ENCODE measurements at places on chromosomes 4 and X.

- DNase-seq, result no peak
Measured at GRCh38 chrX:97539970-97540519, 656.3 kb downstream of the RPA4 start.

DNA sequence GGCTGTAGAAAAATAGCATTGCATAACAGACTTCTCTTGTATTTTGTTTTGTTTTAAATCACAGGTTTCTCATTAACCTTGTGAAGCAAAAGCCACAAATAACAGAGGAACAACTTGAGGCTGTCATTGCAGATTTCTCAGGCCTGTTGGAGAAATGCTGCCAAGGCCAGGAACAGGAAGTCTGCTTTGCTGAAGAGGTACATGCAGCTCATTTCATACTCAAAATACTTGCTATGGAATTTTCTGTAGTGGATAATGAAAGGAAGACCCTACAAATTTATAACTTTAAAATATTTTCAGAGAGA is 17.6 kb downstream of the AFP start:
- DNase-seq, result no peak

GRCh38 chr4:8082517-8083055 is 76.0 kb downstream of the ABLIM2 start:
- no peak for DNase-seq

- DNase-seq, result no peak
Measured at GRCh38 chr4:1279253-1279652, 10.4 kb upstream of the MAEA start.

DNA sequence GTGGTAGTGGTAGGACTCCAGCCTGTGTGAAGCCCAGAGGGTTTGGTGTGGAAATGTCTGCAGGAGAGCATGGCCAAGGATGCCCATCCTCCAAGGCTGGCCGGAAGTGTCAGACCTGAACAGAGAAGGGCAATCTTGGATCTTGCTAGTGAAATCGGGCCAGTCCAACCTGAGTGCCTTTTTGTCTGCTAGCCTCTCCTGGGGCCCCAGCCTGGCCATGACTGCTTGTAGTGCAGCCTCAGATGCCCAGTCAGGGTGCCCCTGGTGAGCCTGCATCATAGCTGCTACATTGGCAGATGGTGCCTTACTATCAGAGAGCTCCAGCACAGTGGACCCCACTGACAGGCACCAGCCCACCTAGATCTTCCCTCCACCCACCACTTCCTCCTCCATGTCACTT is 99.3 kb upstream of the PCDH18 start:
- no peak for DNase-seq

DNA sequence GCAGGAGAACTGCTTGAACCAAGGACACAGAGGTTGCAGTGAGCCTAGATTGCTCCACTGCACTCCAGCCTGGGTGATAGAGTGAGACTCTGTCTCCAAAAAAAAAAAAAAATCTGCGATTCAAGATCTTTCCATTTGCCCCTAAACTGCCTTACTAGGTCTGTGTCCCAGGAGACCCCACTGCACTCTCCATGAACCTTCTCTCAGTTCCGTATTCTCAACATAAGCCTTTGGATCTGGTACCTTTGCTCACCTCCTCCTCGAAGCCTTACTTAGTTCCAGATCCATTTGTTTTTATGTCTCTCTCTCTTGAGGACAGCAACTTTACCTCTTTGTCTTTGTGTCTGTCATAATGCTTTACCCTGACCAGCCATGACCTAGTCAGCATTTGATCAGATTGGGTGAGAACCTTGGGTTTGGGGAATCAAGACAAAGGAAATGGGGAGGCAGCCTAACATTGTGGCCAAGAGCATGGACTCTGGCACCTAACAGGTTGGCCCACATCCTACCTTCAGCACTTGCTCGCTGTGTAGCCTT is 33.7 kb downstream of the BST1 start:
- no peak for DNase-seq

- DNase-seq, result no peak
Measured at GRCh38 chr4:24630937-24631336, 46.6 kb upstream of the DHX15 start.

GRCh38 chr4:177322266-177322665 is 12.6 kb downstream of the NEIL3 start:
- no peak for DNase-seq

- DNase-seq, result peak; percentile 25
Measured at GRCh38 chr4:16532240-16532970, 306.1 kb upstream of the TAPT1 start.

DNA sequence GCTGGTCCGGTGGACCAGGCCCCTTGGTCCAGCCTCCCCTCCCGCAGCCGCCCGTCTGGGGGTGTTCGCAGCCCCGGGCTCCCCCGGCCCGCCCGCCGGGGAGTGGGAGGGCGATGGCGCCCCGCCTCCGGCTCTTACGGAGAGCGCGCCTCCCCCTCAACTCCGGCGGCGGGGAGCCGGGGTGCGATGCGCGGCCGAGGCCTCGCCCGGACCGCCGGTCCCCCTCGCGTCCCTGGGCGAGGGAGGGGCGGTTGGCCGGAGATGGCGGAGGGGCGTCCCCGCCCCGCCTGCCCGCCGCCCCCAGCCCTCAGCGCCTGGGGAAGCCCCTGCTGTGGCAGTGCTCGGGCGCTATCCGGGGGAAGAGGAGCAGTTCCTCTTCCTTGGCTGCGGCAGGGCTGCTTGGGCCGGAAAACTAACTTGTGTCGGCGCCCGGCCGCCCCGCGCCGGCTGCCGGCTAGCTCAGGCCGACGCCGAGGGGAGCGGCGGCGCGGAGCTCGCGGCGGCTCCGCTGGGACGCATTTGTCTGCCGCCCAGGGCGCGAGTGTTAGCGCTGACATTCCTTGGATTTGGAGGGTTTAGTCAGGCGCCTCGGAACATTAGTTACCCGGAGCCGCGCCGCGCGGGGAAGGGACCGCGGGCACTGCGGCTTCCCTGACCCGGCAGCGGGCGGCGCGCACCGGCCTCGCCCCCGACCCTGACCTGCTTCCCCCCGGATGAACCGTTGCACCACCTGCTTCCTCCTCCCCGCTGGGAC is 994 bp downstream of the GALNT7 start:
- DNase-seq, result peak; percentile 88

DNA sequence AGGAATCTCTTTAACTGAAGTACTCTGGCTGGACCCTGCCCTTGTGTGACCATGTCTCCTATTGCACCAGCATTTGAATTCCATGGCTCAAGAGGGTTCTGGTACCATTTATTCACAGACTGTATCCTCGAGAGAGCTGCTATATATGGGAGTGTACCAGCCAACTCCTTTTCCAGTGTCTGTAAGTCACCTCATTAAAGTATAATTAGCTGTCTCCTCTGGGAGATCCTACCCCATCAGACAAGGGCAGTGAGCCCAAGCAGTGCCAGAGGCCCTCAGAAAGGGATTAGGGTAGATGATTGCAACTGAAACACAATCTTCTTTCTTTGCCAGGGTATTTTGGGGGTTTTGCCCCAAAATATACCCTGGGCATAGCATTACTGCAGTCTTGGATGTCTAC is 31.6 kb downstream of the GNL3L start:
- no peak for DNase-seq

DNA sequence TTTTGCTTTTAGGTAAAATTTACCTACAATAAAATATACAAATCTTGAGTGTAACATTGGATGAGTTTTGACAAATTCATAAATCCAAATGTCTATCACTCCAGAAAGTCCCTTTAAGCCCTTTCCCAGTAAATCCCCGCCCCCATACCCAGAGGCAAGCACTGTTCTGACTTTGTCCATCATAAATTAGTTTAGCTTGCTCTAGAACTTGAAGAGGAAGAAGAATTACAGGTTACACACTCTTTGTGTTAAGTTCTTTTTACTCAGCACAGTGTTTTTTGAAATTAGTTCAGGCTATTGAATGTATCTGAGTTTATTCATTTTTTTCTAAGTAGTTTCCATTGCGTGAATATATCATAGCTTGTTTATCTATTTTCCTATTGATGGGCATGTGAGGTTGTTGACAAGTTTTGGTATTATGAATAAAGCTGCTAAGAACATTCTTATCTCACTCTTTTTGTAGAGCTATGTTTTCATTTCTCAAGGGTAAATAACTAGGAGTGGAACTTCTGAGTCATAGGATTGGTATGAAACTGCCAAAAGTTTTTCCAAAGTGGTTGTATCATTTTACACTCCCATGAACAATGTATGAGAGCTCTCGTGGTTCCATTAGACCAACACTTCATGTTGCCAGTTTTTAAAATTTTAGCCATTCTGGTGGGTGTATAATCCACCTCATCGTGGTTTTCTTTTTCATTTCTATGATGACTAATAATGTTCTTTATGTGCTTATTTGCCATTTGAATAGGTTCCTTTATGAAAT is 22.4 kb upstream of the HPSE start:
- no peak for DNase-seq

GRCh38 chr4:120867506-120867905 is 55.0 kb downstream of the PRDM5 start:
- DNase-seq, result no peak

DNA sequence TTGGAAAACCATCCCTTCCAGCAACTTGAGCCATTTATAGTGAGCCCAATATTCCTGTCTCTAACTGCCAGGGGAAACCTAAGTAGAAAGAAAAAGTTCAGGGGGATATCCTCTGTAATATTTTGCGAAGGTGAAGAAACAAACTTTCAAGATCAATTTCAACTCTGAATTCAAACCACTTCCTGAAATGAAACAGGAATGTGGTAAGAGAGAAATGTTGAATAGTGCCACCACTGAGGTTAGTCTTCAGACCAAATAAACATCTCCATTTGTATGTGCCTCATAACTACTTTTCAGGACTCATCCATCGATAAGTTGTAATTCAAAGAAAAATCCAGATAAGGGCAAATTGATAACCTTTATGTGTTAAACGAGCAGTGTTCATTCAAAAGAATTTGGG is 128.7 kb downstream of the GABRB1 start:
- no peak for DNase-seq

DNA sequence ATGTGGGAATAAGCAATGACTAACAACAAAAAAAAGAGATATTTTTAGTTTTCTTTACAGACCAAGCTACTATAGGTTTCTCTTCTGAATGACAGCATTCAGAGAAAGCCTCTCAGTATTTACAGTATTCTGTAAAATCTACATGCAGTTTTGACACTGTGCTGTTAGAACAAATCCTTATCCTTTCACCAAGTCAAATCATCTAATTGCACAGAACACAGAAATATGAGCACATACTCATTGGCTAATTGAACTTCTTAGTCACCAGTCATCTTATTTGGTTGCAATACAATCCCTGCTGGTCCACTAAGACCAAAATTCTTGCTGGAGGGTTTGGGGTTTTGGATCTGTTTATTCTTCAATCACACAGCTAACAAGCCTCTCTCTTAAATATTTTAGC is 5.7 kb downstream of the ACOT9 start:
- DNase-seq, result no peak

DNA sequence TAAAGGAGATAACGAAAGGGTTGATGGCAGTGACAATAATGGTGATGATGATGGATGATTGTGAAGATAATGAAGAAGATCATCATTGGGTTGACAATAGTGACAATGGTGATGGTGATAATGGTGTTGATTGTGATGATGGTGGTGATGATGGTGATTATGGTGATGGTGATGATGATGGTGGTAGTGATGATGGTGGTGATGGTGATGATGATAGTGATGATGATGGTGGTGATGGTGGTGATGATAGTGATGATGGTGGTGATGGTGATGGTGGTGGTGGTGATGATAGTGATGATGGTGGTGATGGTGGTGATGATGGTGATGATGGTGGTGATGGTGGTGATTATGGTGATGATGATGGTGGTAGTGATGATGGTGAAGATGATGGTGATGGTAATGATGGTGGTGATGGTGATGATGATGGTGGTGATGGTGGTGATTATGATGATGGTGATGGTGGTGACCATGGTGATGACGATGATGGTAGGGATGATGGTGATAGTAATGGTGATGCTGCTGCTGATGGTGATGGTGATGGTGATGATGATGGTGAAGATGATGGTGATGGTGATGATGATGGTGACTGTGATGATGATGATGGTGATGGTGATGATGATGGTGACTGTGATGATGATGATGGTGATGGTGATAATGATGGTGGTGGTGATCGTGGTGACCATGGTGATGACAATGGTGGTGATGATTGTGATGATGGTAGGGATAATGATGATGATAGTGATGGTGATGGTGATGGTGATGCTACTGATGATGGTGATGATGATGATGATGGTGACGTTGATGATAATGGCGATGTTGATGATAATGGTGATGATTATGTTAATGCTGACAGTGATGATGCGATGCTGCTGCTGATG is 61.6 kb upstream of the NKX1-1 start:
- DNase-seq, result no peak

GRCh38 chrX:10828640-10829039 is 208.3 kb upstream of the MID1 start:
- DNase-seq, result no peak

DNA sequence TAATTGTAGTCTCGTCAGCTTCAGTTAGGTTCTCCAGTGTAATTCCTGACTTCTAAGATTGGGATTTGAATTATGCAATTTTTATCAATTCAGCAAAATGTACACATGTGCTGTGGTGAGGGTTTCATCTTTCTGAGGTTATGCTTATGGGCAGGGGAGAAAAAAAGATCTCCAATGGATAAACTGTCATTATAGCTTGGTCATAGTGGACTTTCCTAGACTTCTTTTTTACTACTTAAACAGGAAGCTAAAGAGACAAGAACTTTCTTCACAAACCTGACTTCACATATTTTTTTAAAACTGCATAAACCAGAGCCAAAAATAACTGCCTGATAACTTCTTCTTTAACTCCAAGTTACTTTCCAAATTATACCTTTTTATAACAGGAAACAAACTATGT is 21.7 kb upstream of the SPP1 start:
- DNase-seq, result no peak

DNA sequence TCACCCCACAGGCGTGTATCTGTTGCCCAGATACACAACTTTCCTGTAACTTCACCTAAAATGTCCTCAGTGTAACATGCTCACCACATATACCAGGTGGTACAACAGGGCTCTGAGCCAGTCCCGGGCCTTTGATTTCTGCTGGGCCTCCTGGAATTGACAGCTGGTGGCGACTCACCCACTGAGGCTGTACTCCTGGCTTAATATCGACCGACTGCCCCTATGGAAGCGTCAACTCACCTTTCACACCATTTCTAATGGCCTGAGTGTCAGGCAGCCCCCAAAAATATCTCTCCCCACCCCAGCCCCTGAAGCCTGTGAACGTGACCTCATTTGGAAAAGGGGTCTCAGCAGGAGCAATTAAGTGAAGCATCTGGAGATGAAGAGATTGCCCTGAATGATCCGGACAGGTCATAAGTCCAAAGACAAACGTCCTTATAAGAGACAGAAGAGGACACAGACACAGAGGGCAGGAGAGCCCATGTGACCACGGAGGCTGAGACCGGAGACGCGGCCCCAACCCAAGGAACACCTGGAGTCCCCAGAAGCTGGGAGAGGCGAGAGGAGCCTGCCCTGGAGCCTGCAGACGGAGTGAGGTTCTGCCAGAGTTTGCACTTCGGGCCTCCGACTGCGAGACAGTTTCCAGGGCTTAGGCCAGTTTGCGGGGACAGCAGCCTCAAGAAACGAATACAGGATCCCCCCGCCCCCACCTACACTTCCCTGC is 12.6 kb upstream of the MXD4 start:
- DNase-seq, result no peak
